ENCODE measurements at places on chromosomes 11 and 22.

DNA sequence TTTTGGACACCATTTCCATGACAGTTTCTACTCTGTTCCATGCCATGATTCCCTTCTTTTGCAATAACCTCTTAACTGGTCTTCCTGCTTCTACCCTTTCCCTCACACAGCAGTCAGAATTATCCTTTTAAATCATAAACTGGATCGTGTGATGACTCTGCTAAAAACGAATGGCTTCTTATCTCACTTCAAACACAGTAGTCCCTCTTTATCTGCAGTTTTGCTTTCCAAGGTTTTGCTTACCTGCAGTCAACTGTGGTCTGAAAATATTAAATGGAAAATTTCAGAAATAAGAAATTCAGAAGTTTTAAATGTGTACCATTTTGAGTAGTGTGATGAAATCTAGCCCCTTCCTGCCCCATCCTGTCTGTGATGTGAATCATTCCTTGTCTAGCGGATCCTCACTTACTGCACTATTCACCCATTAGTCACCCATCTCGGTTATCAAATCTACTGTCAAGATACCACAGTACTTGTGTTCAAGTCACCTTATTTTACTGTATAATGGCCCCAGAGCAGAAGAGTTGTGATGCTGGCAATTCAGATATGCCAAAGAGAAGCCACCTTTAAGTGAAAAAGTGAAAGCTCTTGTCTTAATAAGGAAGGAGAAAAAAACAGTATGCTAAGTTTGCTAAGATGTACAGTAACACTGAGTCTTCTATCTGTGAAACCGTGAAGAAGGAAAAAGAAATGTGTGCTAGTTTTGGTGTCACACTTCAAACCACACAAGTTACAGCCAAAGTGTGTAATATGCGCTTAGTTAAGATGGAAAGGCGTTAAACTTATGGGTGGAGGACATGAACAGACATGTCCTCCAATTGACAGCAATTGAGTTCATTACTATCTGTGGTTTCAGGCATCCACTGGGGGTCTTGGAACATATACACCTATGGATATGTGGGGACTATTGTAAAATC, 283.0 kb downstream of the DDX10 start:
- DNase-seq = no peak

- no peak for DNase-seq
Measured at GRCh38 chr11:118622376-118623268, 15.2 kb downstream of the PHLDB1 start.

- DNase-seq = no peak
Measured at GRCh38 chr11:63590024-63590788, 24.0 kb downstream of the PLAAT3 start.

DNA sequence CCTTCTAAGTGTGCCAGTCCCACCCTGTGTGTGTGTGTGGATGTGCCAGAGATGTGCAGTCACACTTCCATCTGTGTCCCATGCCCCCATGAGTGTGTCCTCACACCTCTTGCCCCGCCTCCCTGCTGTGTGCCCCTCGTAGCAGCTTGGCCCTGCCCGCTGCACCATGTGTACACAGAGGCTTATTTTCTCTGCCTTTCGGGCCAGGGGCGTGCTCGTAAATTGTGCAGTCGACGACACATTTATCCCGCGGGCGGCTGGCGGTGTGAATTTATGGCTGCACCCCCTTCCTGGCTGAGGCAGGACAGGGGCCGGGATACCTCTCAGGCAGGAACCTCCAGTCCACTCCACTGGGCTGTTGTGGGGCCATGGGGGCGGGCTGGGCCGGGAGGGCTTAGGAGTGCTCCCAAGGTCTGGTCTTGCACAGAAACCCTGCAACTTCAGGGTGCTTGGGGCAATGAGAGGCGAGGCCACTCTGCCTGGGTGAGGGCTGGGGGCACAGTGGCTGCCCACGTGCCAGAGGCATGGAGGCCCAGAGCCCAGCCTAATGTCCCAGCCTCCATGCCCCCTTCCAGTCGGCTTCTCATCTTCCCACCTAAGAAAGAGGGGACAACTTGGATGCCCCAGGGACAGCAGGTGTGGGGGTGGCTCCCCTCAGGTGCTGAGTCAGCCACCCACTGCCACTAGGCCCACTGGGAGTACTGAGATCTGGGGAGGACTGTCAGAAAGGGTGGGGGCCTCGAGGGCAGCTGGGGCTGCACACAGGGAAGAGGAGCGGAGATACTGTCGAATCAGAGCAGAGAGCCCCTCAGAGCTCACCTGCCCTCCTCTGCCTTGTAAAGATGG, 12.5 kb downstream of the GP1BB start:
- DNase-seq = no peak

Measured in stimulated activated CD8-positive, alpha-beta memory T cell treated with anti-CD3 and anti-CD28 coated beads, Interleukin-4, amount 100 ng/mL, for 1 hour (primary cell).